ENCODE measurements at places on chromosomes 2 and 18. TPM values are rescaled to one million over a fixed set of nuclear protein-coding genes. Genes with fewer than 3 reads are reported as not detected.

- no peak for DNase-seq
- no peak overlapping the region for H3K27ac ChIP-seq
- no peak overlapping the region for H3K4me3 ChIP-seq
- peaks cover 23% of the 10 kb centered on the region for H3K27me3 ChIP-seq
- H3K4me1 ChIP-seq, result peaks cover 16% of the 10 kb centered on the region
These were observed 2.1 kb downstream of the RHOB start for GRCh38 chr2:20448977-20449306.

DNA sequence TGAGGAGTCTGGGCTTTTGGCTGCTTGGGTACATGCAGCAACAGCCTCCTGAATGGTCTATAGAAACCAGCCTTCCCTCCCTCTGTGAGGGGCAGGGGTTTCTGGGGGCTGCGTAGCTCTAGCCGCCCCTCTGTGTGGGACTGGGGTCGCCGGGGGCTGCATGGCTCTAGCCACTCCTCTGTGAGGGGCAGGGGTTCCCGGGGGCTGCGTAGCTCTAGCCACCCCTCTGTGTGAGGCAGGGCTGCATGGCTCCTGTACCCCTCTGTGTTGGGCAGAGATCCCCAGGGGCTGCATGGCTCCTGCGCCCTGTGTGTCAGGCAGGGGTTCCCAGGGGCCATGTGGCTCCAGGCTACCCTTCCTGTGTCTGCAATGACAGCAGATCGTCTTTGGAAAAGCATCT is 17.6 kb downstream of the HS6ST1 start:
- H3K27me3 ChIP-seq, result no peaks in the 10 kb centered on the region
- no peaks in the 10 kb centered on the region for H3K4me1 ChIP-seq
- H3K4me3 ChIP-seq, result no peak overlapping the region
- H3K27ac ChIP-seq, result no peak overlapping the region
- no peak for DNase-seq

DNA sequence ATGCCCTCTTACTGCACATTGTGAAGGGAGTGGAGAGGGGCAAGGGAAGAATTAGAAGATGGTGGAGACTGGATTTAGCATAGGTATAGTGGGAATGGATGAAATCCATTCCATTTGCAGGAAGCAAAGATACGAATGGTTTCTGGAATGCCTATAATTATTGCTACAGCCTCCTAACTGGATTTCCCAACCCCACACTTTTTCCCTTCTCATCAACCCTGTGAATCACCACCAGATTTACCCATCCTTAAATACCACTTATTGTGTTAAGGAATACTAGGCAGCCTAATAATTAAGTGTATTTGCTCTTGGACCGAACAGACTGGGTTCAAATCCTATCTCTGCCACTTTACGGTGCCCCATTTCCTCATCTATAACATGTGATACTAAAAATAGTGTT is 39.3 kb upstream of the CREB1 start:
- no peak for DNase-seq
- H3K27me3 ChIP-seq, result no peaks in the 10 kb centered on the region
- no peak overlapping the region for H3K4me3 ChIP-seq
- no peak overlapping the region for H3K27ac ChIP-seq
- H3K36me3 ChIP-seq, result no peaks in the 10 kb centered on the region
- no peaks in the 10 kb centered on the region for H3K4me1 ChIP-seq

- no peak for DNase-seq
- no peak overlapping the region for H3K4me3 ChIP-seq
- no peaks in the 10 kb centered on the region for H3K27me3 ChIP-seq
- no peaks in the 10 kb centered on the region for H3K4me1 ChIP-seq
- H3K27ac ChIP-seq, result no peak overlapping the region
These were observed 564.3 kb downstream of the CMPK2 start for GRCh38 chr2:6301426-6301825.

DNA sequence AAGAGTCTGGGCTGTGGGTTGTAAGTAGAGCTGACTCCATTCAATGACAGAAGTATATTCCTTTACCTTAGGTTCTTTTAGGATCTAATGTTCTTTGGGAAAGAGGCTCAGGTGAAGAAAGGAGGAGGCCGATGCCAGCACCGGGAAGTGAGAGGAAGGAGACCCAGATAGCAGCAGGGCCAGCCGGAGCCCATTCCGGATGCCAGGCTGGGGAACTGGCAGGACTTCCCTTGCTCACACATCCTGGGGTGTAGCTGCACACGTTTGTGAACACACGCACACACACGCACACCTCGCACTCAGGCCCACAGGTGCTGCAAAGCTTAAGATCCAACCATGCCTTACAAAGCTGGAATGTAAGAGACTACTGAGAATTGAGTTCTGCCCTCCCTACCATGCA is 95.8 kb upstream of the SMAD2 start:
- no peak overlapping the region for H3K4me3 ChIP-seq
- DNase-seq, result no peak
- H3K4me1 ChIP-seq, result no peaks in the 10 kb centered on the region

DNA sequence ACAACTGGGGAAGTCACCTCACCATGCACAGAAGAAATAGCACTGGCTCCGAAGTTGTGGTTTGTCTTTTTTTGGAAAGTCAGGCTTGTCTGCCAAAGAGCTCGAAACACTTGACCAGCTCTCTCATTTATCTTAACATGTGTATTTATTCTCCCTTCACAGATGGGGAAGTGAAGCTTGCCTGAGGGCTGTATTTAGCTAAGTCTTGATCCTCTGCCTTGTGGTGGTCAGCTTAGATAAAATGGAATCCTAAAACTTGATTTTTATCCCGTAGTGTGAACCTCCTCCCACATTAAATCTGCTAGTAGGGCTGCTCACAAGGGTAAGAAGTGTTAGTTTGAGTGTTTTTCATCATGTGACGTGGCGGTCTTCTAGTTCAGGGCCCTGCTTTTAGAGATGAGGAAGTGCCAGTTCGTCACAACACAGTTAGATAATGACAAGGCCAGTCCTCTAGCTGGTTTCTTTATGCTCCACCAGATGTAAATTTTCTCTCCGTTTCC is 89.7 kb downstream of the TMEM247 start:
- DNase-seq, result no peak
- no peaks in the 10 kb centered on the region for H3K36me3 ChIP-seq
- H3K27me3 ChIP-seq, result no peaks in the 10 kb centered on the region

- H3K4me3 ChIP-seq, result no peak overlapping the region
- no peak overlapping the region for H3K27ac ChIP-seq
- no peaks in the 10 kb centered on the region for H3K27me3 ChIP-seq
- no peak for DNase-seq
These were observed 59.0 kb downstream of the PXDN start for GRCh38 chr2:1685078-1685956.

DNA sequence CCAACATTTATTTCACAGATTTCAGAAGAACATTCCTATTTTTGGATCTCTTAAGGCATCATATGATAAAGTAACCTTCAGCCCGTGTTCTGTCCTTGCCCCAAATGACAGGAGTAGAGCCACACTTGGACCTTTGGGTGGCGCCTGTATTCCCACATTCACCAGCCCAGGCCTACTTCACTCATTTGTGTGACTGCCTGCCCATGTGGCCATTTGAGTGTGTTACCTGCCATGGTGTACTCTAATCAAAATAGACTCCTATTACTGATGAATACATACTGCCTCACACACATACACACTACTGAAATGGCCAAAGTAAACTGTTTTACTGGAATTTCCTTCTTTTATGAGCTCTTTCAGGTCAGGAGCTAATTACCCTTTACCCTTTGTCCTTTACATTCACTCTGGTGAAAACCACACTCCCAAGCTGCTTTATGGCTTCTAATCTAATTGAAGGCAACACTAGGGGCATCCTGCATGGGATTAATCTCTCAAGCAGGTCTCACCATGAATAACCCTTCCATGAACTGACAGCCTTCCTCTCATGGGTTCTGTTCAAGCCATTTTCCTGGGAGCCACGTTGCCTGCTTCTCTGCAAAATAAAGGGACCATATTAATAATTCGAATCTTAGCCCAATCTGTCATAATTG is 271.0 kb upstream of the GALNT5 start:
- no peaks in the 10 kb centered on the region for H3K36me3 ChIP-seq
- H3K4me1 ChIP-seq, result no peaks in the 10 kb centered on the region
- H3K4me3 ChIP-seq, result no peak overlapping the region
- H3K27ac ChIP-seq, result no peak overlapping the region

DNA sequence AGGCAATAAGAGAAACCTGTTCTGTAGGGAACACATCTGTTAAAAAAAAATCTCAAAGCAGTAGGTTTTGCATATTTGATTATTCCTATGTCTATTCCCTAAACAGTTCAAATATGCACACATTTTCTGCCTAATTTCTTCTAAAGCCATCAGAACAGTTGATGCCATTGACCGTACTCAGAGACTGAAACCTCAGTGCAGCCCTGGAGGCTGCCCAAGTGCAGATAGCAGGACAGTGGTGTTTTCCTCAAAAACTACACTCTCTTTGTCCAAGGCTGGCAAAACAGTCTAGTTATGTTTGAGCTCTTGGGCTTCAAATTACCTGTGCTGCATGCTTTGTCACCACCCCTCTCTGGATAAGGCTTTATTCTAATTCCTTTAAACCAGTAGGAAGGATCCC is 23.3 kb upstream of the NFE2L2 start:
- H3K27me3 ChIP-seq, result no peaks in the 10 kb centered on the region
- H3K27ac ChIP-seq, result no peak overlapping the region
- DNase-seq, result no peak
- no peaks in the 10 kb centered on the region for H3K36me3 ChIP-seq
- H3K4me3 ChIP-seq, result no peak overlapping the region

GRCh38 chr2:20428717-20429490 is 18.0 kb upstream of the RHOB start:
- no peaks in the 10 kb centered on the region for H3K36me3 ChIP-seq
- H3K27ac ChIP-seq, result no peak overlapping the region
- H3K4me3 ChIP-seq, result no peak overlapping the region
- no peak for DNase-seq

GRCh38 chr18:61582202-61582710 is 249.0 kb downstream of the CDH20 start:
- no peak overlapping the region for H3K27ac ChIP-seq
- H3K4me1 ChIP-seq, result peaks cover 6% of the 10 kb centered on the region
- DNase-seq, result no peak
- H3K4me3 ChIP-seq, result no peak overlapping the region
- peaks cover 5% of the 10 kb centered on the region for H3K27me3 ChIP-seq
- H3K36me3 ChIP-seq, result no peaks in the 10 kb centered on the region

DNA sequence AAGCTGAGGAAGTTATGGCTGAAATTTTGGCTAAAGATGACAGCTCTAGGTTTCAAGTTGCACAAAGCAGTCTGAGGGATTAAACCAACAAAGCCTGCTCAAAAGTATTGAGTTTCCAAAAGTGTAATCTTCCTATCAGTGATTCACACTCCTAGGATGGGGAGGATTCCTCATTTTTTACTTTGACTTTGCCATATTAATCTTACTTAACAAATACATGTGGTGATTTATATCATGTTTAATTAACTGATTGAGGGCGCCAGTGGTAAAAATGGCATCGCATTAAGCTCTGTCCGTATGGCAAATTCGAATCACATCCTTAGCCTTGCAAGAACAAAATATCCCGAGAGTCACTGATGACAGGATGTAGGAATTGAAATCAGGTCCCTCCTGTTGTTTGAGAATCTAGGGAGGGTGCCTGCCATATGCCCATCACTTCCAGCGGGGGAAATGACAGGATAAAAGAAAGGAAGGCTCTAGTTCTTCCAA is 78.1 kb upstream of the ETAA1 start:
- DNase-seq, result no peak
- H3K36me3 ChIP-seq, result no peaks in the 10 kb centered on the region
- H3K27me3 ChIP-seq, result no peaks in the 10 kb centered on the region
- H3K4me3 ChIP-seq, result no peak overlapping the region
- no peaks in the 10 kb centered on the region for H3K4me1 ChIP-seq

DNA sequence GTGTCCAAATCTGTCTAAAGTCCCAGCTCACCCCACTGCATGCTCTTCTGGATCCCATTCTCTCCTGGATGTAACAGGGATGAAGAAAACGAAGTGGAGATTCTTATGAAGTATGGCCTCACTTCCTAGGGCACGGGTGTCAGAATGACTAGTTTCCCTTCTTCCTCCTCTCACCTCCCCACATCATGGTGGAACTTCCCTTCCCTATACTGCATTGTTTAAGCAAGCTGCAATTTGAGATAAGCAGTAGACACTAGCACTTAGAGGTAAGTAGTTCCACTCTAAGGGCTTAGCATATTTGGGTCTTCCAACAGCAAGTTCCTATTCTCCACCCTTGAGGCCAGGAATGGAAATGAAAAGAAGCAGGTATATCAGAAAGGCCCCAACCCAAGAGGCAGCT is 29.7 kb downstream of the SLC4A5 start:
- no peaks in the 10 kb centered on the region for H3K27me3 ChIP-seq
- DNase-seq, result no peak
- no peaks in the 10 kb centered on the region for H3K4me1 ChIP-seq

DNA sequence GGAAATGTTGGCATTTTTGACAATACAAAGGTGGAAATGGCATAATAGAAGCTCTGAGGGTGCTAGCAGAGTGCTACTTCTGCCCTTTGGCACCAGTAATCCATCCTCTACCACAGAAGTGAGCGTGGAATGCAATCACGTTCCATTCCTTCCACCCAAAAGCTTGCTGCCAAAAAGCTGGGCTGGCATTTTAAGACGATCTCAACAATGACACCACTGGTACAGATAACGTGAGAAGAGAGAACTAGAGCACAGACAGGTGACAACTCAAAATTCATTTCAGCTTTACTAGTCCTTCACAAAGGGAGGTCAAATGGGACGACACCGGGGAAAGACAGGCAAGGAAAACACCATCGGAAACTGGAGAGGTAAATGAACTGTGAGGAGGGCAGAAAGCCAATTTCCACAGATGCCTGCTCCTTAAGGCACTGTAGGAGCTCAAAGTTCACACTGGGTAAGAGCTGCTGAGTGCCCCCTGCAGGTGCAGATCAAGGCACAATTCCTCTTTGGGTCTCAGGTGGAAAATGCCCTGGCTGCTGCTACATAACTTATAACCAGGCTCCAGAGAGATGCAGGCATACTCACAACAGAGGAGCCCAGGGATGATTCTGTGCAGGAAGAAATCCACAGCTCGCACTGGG is 50.7 kb upstream of the RNU4ATAC start:
- peaks cover 12% of the 10 kb centered on the region for H3K36me3 ChIP-seq
- H3K27ac ChIP-seq, result no peak overlapping the region
- no peak overlapping the region for H3K4me3 ChIP-seq
- no peaks in the 10 kb centered on the region for H3K4me1 ChIP-seq
- no peaks in the 10 kb centered on the region for H3K27me3 ChIP-seq
- no peak for DNase-seq

DNA sequence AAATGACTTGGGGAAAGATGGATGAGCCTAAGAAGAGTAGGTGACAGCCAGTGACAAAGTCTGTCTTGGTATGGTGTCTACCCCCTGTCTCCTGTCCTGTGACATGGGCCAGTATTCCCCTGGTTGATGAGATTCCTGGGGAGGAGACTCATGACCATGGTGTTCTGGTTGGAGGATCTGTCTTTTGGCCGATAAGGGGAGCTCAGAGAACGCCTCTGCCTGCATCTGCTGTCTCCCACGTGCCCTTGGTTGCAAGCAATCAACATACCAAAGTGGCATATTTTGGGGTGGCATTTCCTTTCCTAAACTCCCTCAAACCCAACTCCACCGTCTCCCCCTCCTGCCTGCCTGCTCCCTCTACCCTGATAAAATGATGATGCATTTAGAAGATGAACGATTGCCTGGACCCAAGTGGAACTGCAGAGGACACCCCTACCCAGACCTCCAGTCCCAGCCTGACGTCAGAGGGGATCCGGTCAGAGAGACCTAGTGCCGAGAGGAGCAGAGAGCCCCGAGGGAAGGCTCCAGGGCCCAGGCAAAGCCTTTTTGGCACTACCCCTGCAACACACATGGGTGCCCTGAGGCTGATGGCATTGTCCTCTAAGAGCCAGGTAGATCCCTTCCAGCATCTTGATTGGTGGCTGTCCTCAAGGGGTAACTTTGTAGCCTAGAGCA is 124.2 kb upstream of the MSH6 start:
- H3K4me3 ChIP-seq, result no peak overlapping the region
- no peaks in the 10 kb centered on the region for H3K27me3 ChIP-seq
- H3K4me1 ChIP-seq, result no peaks in the 10 kb centered on the region

Gene OBSL1
- 0.57 TPM for total RNA-seq

Gene MAPK4
- total RNA-seq, result not detected

Gene APCDD1
- total RNA-seq, result not detected

Gene MAL
- total RNA-seq, result 130 TPM

Gene PROKR1
- not detected for total RNA-seq

Gene SNORC
- 1.3 TPM for total RNA-seq

All from CD4-positive, CD25-positive, alpha-beta regulatory T cell (primary cell).